Articular chondrocyte of knee joint (primary cell): ENCODE measurements at places on chromosomes 2 and 18. TPM values are rescaled to one million over a fixed set of nuclear protein-coding genes. Genes with fewer than 3 reads are reported as not detected.

The NOL4 gene
- not detected in 2 replicates for total RNA-seq

The KCMF1 gene
- total RNA-seq, result 64.3 and 77.2 TPM in 2 replicates

The GCG gene
- not detected in 2 replicates for total RNA-seq

The ATOH8 gene
- 67.2 and 125 TPM in 2 replicates for total RNA-seq

The GALNT14 gene
- total RNA-seq, result 0.13 and 0.86 TPM in 2 replicates

The MC4R gene
- not detected in 2 replicates for total RNA-seq

The PAIP2B gene
- 0.65 and 1.1 TPM in 2 replicates for total RNA-seq

The ABCG5 gene
- total RNA-seq, result not detected in 2 replicates

The CRYGC gene
- total RNA-seq, result not detected in 2 replicates

The GALR1 gene
- total RNA-seq, result not detected in 2 replicates

The RAB6C gene
- not detected in 2 replicates for total RNA-seq

The CD28 gene
- total RNA-seq, result under 0.01 TPM in 2 replicates

The GAL3ST2 gene
- total RNA-seq, result 0.26 TPM in 1 of 2 replicates, not detected in the other

The CAPN14 gene
- 0.11 and 0.13 TPM in 2 replicates for total RNA-seq

The PRSS56 gene
- not detected in 2 replicates for total RNA-seq

The AMER3 gene
- total RNA-seq, result not detected in 2 replicates

The LONRF2 gene
- 0.39 and 0.86 TPM in 2 replicates for total RNA-seq

The PAX8 gene
- total RNA-seq, result 0.65 and 0.86 TPM in 2 replicates

The NAT8 gene
- not detected in 2 replicates for total RNA-seq
